ENCODE measurements at places on chromosomes 13 and 19.

GRCh38 chr13:105462098-105462497 lies 1073.4 kb downstream of the EFNB2 start:
- no peak for DNase-seq

DNA sequence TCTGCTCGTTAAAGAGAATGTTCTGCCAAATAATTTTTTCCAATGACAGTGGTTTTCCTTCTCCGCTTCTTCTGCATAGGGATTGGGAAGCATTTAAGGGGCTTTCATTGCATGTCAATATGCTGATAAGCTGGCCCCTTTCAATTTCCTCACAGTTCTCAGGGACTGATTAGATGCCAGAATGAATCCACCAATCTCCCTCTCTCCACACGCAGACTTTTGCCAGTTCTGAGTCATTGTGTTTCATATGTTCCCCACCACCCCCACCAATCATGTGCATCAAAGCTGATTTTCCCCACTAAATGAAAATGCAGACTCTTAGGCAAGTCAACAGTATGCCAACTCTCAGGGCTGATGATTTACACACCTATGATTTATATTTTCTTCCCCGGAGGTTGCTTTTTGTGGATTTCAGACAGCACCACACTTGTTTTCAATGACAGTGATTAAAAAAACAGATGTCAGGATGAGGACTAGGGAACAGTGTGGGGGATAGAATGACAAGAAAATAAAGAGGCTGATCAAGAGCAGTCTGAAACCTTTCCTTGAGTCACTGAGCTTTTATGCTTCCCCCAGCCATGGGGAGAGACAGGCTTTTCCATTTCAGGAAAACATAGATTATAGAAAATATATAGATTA lies 47.9 kb upstream of the C13orf42 start:
- DNase-seq: no peak

DNA sequence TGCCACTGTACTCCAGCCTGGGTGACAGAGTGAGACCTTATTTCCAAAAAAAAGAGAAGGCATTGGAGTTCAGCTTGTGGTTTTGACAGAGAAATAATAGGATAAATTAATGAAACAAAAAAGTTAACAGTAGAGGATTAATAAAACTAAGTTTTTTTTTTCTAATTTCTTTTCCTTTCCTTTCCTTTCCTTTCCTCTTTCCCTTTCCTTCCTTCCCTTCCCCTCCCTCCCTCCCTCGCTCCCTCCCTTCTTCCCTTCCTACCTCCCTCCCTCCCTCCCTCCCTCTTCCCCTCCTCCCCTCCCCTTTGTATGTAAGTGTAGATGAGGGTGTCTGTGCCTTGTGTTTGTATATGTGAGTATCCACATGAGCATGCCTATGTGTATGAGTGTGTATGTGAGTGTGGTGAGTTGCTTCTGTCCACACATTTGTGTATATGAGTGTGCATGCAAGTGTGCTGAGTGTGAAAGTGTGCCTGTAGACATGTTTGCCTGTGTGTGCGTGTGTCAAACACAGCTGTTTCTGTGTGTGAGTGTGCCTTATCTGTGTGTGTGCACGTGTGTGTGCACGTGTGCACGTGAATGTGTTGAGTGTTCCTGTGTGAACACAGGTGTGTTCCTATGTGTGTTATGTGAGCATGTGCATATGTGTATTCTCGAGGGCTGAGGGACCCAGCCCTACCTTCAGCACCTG lies 12.5 kb upstream of the MZF1 start:
- DNase-seq: no peak

DNA sequence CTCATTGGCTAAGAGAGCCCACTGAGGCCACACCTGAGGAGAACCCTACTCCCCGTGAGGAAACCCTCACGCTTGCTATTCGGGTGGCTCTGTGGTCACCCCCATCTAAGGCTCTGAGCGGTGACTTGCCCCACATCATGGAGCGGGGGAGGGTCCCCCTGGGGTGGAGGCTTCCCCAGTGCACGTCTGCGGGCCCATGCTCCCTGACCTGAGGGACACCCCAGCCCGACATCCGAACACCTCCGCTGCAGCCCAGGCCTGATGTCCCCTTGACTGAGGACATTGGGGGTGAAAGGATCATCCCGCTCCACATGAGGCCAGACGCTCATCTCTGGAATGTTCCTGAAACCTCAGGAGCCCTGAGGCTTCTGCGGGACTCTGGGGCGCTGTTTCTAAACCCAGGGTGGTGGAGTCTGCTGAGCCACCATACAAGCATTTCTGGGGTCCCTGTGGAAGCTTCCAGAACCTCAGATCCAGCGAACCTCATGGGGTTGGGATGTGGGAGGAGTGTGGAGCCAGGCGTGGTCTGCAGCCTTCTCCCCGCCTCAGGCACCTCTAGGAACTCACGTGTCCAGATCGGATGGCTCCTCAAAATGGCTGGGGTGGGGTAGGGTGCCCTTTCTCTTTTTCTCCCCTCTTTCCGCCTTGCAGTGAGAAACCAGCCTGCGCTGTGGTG lies 19.9 kb downstream of the TMED1 start:
- DNase-seq: no peak

- no peak for DNase-seq
Observed at GRCh38 chr19:12955996-12956395, 1.0 kb downstream of the GADD45GIP1 start.

- DNase-seq: no peak
Observed at GRCh38 chr19:39410831-39411080, 1.7 kb upstream of the PLEKHG2 start.

DNA sequence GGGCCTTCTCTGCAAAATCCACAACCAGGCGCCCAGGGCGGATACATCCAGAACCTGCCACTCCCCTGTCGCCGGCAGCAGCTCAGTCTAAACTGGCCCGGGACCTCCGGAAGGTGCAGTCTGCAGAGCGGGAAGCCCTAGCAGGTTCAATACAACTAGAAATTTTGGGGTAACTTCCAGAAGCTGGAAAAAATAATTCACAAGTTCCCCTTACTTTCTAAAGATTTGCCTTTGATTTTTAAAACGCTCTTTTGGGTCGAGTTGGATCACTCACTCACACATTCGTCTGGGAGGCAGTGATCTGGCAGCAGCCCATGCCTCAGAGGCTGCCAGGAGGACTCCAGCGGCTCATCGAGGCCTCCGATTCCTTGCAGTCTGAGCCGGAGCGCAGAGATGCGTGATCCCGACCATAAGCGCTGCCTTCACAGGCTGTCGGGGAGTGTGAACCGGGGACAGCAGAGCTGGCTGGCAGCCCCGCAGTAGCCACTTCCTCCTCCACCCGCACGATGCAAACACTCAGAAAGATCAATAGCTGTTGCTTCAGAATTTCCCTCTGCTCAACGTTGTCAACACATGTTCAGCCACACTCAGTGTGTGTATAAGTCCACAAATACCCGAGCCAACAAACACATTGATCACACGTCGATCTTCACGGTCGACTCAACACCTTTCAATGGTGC lies 35.6 kb upstream of the ZNF507 start:
- DNase-seq: no peak

GRCh38 chr19:11154683-11155047 lies 917 bp downstream of the SPC24 start:
- no peak for DNase-seq

- peak; percentile 78 for DNase-seq
Observed at GRCh38 chr19:23823952-23824389, 65.3 kb upstream of the ZNF681 start.
